DMS53 (cell line): ENCODE measurements at places on chromosomes 11 and 22.

DNA sequence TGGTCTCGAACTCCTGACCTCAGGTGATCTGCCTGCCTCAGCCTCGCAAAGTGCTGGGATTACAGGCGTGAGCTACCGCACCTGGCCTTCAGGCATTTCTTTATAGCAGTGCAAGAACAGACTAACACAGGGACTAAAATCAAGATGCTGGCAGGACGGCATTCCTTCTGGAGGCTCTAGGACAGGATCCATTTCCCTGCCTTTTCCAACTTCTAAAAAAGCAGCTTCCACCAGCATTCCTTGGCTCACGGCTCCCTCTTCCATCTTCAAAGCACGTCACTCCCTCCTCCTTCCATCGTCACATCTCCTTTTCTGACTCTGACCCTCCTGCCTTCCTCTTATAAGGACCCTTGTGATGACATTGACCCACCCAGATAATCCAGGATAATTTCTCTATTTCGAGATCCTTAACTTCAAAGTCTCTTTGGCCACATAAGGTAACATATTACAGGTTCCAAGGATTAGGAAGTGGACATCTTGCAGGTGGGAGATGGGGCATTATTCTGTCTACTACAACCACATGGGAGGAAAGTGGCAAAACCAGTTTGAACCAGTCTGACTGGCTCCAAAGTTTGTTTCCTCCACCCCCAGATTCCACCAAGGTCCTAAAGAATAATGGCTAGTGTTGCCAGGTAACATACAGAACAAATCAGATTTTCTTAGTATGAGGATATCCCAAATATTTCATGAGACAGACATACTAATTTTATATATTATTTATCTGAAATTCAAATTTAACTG is 172.5 kb downstream of the MN1 start:
- DNase-seq: no peak

- no peak for DNase-seq
Measured at GRCh38 chr22:31748490-31748889, 1.4 kb downstream of the PRR14L start.

DNA sequence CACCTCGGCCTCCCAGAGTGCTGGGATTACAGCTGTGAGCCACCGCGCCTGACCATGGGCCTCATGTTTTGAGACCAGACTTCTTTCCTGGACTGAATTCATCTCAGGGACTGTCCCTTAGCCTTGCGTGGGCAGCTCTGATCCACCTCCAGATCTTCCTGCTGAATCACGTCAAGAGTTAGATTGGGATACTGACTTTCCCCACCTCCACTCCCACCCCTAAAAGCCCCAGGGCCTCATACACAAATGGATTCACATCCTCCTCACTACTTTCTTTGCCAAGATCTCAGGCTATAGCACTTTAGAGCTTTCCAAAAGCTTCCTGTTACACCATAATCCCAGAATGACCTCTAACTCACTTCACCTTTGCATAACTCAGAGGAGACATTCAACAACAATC is 12.1 kb downstream of the CCDC87 start:
- no peak for DNase-seq

GRCh38 chr22:24937114-24937513 is 9.4 kb downstream of the LHFPL7 start:
- peak; percentile 27 for DNase-seq

DNA sequence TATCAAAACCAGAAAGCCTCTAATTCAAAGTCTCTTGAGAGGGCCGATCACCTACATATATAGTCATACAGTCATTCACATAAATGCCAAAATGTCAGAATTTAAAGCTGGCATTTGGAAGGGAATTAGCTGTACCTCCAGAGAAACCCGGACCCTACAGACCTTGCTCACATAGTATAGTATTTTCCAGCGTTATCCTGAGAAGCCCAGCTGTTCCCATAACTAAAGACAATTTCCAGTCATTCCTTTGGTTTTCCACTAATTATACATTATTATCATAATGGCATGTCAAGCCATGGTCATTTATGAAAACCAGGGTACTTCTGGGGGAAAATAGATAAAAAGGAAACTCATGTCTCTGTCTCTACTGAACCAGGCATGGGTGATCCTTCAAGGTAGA is 53.6 kb downstream of the FZD4 start:
- no peak for DNase-seq

DNA sequence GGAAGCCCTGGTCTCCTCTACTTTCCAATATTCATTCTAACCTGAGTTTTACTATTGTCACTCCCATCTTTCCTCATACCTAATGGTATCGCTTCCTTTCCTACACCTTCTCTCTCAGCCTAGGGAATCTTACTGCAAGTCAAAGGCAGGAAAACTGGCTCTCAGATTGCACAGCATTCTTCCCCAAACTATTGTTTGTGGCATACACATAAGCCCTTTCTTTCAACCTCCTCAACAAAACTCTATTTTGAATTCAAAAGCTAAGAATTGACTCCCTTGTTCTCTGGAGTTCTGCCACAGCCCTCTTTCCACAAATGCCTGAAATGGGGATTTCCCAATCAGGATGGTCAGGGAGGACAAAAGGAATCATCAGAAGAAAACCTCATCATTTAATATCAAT is 181.5 kb downstream of the FAM76B start:
- DNase-seq: no peak

- peak; percentile 4 for DNase-seq
Measured at GRCh38 chr22:26970809-26971394, 313.5 kb downstream of the MIAT start.
